ENCODE measurements at places on chromosomes 6 and 20.
A peak's percentile ranks its signal among the peaks of the same experiment; 100 is the strongest.

GRCh38 chr6:64691064-64691463 is 1016.0 kb downstream of the EYS start:
- no peak for DNase-seq

- no peak for DNase-seq
Observed at GRCh38 chr6:170024940-170025339, 265.9 kb downstream of the DLL1 start.

DNA sequence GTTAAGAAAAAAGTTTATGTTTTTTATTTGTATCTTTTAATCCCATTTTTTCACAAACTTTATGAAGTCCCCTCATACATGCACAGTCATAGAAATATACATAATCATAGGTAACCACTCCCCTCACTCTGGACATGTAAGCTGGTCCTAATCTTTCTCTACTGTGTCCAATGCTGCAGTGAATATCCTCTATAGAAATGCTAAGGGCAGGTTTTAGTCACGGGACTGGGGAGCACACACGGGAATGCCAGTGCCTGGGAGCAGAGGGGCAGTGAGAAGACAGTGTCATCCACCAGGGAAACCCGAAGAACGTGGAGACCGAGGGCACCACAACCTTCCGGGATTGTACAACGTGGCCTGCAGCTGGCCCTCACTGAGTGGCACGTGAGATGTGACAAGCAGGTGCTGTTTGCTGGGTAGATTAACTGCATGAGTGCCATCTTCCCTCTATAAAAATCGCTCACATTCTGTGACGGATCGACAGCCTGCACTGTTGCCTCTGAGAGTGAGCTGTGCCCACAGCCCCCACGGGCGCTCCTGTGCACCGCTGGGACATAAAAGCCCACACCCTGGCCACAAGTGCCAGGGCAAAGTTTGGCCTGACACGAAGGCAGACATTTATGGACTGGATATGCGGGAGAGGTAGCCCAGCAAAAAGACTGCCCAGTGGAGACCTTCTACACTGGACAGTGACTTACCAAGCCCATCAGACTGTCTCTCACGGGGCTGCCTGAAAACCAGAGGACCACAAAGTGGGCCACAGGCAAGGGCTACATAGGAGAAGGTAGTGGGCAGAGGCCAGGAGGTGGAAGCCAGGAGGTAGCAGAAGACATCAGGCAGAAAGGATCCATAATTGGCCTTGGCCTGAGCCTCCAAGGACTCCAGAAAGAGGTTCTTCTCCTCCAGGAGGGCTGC is 63.2 kb downstream of the FGD2 start:
- no peak for DNase-seq

DNA sequence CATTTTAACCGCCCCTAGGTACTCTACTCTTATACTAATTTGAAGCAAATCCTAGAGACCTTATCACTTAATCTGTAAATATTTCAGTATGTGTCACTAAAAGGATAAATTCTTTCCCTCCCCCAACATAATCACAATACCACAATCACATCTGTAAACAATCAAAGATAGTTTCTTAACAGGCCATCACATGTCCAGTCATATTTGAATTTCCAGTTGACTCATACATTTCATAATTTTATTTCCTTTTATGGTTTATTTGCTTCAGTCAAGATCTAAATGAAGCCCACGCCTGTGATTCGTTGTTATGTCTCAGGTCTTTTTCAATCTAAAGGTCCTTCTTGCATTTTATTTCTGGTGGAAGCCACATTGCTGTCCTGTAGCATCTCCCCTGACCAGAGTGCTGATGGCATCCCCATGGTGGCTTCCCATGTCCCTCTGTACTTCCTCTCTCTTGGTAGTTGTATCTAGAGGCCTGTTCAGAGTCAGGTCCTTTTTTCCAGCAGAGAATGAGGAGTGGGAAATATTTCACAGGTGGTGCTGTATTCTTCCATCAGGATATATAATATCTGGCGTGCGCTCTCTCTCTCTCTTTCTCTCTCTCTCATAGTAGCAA is 128.6 kb upstream of the SLC22A23 start:
- no peak for DNase-seq

- no peak for DNase-seq
Observed at GRCh38 chr6:113352029-113352801, 504.9 kb upstream of the MARCKS start.

DNA sequence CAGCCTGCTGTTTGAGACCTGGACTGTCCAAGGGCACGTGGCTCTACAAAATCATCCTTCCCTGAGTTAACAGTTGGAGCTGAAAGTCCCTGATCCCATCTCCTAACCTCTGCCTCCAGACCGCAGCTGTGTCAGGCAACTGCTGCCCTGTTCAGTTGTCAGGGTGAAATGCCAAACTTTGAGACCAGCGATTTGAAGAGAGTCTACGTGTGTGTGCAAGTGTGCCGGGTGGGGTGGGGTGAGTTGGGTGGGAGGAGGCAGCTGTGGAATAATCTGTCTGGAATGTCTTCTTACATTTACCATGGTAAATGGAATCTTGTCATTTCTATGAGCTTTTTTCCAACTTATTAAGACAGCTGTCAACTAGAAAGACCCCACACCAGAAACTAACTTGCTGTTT is 81.0 kb upstream of the FAM8A1 start:
- DNase-seq, result no peak

DNA sequence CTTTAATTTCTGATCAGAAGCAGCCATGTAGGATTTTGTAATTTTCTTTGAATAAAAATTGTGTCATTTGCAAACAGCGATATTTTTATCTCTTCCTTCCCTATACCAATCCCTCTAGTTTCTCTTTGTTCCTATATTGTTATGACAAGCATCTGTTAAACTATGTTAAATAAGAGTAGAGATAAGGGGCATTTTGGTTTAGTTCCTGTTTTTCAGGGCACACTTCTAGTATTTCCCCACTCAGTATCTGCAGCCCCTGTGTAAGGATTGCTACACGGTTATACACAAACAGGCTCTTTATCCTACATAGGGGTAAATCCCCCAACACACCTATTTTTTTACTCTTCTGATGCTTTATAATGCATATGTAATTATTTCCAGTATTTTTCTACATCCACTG is 42.1 kb downstream of the TRERF1 start:
- no peak for DNase-seq

DNA sequence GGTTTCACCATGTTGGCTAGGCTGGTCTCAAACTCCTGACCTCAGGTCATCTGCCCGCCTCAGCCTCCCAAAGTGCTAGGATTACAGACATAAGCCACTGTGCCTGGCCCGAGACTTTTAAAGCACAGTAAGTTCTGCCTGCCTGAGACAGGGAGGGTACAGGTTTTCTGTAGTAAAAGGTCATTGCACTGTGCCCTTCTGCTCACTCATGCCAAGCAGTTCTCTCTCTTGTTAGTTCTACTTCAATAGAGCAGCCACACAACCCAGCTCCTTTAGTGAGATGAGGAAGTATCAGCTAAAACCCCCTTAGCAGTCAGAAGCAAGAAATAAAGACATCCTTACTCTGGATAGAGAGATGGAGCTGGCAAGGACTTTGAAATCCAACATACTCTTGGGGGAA is 52.4 kb upstream of the ARMH2 start:
- DNase-seq, result no peak

GRCh38 chr6:163030980-163031379 is 303.2 kb downstream of the PACRG start:
- no peak for DNase-seq

- no peak for DNase-seq
Observed at GRCh38 chr6:56293781-56294180, 46.4 kb upstream of the COL21A1 start.

DNA sequence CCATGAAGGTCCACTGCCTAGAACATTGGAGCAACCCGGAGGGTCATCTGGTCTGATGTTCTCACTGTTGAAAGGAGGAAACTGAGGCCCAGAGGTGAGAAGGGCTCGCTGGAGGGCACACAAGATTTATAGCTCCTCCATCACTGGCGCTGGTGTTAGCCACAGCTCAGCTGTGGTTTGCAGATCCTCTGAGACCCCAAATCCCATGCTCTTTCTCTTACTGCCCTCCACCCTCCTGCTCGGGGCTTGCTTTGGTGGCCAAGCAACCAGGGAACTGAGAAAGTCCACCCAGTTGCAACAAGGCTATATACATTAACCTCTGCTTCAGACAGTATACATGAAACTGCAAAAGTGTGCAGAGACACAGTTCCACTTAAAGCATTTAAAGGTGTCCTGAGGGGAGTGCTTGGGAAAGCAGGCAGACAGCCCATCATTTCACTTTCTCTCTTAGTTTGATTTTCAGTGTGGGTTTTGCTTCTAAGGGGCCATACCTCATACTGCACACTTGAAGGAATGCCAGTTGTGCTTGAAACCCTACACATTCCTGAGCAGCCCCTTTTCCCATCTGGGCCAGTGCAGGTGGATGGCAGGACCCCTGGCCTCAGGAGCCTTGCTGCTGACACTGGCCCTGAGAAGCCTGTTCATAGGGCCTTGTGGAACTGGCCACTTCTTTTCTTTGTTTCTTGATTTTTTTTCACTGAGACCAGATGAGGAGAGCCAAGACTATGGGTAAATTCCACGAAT is 347.6 kb downstream of the CDC5L start:
- no peak for DNase-seq

DNA sequence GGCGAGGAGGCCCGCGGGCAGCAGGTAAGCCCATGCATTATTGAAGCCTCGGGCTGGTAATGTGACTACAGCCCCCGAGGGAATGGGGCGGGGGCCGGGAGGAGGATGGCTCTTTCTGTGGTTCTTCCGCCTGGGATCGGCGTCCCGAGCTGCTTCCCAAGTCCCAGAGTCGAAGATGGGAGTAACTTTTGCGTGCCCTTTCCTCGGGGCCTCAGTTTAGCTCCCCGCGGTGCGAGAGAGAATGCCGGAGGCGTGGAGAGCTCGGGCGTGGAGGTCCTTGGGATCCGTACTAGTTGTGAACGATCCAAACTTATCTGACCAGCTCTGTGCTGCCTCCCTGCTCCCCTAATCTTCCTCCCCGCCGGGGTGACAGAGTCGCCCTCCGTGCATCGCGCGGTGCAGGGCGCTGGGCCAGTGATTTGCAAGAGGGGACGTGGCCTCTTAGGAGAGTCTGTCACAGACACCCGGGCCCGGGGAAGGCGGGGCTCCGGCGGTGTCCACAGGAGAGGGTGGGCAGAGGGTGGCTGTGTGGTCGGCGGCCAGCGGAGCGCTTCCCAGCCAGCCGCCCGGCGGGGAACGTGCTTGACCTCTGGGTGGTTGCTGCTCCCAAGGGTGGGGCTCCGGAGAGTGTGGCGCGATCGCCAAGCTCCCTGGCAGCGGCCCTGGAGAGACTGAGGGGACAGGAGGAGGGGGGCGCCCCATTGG is 815 bp downstream of the UTRN start:
- DNase-seq, result no peak

DNA sequence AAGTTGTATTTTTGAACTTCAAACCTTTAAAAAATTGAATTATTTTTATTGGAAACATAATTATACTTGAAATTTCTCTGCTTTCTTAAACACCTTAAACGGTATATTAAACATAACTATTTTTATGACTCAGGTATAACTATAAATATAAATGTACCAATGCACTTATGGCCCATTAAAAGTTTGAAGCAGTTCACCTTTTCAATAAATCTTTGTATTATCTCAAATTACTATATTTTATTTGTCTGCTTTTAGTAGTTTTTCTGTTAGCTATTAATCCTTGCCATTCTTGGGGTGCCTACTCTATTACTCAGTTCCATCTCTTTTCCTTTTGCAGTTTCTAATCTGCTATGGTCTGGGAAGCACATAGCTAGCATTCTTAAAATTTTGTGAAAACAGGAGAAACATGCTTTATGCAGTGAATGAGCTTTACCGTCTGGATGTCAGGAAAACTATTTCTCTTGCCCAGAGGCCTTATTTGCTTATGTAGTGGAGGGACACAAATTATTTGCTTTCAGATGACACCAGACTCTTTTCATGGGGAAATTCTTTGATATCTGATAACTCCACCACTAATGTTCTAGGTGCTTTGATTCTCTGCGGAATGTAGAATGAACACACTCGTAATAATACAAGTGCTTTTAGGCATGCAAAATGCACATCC is 378.9 kb upstream of the CITED2 start:
- no peak for DNase-seq

DNA sequence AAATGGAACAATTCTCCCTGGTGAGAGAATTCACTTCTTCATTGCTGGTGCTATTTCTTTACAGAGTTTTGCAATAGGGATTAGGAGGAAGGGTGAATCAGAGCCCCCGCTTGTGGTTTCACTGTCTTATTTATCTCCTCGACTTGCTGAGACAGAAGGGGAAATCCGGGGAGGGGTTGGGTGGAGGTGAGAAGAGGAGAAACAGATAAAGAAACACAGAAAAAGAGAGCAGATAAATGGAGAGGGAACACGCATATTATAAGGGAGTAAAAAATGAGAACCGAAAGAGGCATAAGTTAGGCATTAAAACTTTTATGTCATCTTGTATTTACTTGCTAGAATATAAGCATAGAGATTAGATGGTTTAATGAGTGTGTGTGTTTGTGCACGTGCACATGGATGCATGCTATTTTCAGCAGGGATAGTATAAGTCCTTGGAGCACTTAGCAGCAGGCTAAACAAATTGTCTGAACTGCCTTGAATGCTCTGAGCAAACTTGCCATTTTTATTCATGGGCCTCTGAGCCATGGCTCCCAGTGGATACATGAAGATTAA is 105.0 kb downstream of the OLIG3 start:
- peak; percentile 2 for DNase-seq

DNA sequence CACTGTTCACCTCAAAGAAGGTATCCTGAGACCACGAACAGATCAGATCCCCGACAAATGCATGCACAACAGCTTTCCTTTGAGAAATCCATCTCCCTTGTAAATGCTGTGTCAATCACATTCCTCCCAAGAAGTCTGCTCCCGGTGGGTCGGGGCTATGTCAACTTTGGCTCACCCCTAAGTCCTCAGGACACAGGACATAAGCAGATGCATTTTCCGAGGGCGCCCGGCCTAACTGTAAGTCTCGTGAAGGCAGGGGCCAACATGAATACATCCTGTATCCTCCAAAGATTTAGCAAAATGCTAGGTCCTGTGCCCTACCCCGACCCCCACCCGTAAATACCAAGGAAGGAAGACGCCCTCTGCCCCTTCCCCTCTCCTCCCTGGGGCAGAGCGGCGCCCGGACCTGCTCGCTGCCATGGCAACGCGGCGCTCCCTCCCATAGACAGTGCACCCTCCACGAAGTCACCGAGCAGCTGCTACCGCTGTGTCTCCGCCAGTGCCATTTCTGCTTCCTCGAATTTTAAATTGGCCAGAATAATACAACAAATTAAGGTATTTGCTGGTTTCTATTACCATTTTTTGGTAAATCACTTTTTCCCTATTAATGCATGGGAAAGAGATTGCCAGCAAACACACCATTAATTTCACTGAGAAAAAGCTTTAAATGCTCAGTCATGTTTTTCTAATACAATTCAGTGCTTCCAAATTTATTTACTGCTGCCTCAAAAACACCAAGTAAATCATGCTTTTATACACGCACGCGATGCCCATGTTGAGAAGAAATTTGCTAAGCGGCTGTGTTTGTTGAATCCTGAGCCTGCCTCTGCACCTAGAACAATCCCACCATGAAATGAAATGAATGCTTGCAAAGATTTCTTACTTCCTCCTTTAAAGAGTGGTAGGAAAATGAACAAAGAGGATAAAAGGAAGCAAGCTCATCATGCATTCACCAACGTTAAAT is 100.6 kb downstream of the PCSK2 start:
- no peak for DNase-seq

GRCh38 chr6:70094156-70094555 is 208.7 kb downstream of the COL9A1 start:
- no peak for DNase-seq
